ENCODE measurements at places on chromosomes 1 and 21.

DNA sequence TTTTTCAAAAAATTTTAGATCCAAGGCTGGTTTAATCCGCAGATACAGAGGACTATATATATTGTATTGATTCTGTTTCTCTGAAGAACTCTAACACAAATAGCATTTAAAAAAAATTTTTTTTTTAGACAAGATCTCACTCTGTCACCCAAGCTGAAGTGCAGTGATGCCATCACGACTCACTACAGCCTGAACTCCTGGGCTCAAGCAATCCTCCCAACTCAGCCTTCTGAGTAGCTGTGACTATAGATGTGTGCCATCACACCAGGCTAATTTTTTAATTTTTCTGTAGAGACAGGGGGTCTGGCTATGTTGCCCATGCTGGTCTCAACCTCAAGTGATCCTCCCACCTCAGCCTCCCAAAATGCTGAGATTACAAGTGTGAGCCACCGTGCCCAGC, 3.0 kb downstream of the ANKRD45 start:
- DNase-seq = no peak

DNA sequence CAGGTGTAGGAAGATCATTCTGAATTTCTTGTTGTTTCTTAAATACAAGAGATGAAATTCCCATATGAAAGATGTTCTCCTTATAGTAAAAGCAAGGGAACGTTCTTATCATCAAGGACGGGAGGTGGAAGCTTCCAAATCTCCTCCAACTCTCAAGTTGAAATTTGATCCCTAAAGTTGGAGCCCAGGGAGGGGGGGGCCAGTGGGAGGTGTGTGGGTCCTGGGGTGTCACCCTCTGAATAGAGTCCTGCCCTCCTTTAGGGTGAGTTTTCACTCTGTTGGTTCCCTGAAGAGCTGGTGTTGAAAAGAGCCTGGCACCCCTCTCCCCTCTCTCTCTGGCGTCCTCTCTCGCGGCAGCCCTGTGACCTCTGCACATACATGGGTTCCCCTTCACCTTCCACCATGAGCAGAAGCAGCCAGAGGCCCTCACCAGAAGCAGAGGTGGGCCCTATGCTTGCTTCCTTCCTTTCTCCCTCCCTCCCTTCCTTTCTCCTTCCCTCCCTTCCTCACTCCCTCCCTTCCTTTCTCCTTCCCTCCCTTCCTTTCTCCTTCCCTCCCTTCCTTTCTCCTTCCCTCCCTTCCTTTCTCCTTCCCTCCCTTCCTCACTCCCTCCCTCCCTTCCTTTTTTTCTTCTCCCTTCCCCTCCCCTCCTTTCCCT, 10.0 kb upstream of the TRIM17 start:
- DNase-seq = no peak

DNA sequence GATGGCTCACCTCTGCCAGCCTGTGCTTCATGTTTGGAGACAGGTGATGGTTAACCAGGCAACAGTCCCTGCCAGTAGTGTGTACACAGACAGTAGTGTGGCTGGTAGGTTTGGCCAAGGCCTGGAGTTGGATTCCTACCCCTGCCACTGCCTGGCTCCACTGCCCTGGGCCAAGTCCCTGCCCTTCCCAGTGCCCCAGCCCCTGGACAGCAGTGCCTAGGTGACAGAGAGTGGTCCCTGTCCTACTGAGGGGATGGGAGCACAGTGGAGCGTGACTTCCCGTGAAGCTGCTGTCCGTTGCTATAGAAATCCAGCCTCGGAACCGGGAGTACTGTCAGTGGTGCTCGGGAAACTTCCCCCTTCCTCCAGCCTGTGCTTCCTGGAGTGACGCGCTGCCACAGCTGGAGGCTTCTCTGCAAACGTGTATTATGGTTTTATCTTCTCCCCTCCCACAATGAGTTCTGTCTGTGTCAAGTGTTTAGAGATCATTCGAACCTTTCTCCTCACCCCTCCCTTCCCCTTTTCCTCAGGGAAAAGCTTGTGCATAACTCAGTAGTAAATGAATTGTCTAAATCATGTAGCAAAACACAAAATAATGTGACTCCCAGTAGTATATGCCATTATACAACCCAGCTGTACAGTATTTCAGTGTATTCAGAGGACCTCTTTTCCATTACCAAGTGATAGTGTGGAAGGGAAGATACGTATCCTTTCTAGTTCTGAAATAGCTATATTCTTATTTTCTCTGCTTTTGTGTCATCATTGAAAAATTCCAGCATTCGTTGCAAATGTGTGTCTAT, 73.4 kb downstream of the GALNT2 start:
- no peak for DNase-seq

DNA sequence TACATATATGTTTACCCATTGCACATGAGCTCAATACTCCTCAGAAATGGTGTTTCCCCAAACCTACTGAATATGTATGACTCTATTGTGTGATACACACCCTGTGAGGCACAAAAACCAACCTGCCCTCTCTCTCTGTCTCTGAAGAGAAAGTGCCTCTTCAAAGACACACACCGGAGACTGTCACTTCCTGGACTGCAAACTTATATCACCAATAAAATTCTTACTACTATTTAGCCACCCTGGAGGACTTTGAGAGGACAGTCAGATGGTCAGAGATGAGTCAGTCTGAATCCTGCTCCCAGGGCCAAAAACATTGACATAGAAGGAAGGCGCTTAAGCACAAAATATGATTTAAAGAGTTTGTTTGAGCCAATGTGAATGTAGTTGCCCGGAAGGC, 110.4 kb downstream of the PPIAL4G start:
- no peak for DNase-seq

GRCh38 chr1:233540816-233541215, 73.1 kb upstream of the KCNK1 start:
- DNase-seq = no peak

DNA sequence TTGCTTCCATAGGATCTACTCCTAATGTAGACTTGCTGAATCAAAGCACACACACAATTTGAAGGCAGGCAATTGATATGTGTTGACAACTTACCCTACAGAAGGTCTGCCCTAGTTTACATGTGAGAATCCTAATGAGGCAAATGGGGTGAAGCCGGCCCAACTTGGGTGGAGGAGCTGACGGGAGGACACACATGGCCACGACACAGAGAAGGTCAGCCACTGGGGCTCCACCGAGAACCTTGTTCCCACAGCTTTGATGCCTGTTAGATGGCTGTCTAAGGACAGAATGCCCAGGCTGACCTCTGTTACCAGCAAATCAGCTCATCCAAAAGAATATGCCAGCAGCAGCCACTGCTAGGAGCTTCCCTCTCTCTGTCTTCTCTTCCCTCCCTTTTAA, 1.5 kb upstream of the PLA2G2D start:
- DNase-seq = no peak

GRCh38 chr1:156134716-156135435, 18.5 kb upstream of the SEMA4A start:
- DNase-seq = no peak

DNA sequence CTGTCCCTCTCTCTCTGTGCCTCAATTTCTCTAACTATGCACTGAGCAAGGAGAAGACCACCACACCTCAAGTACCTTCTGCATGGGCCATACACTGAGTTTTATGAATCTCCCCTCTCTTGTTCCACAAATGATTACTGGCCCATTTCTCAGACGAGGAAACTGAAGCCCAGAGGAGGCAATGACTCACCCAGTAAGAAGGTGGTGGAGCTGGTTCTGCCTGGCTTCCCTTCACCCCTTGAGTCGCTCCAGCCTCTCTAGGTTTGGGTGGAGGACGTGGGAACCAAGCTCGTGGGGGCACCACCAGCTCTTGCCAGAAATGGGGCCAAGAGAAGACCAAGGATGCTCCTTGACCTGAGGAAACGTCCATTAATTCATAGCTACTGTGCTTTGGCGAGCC, 21.3 kb upstream of the RUNX3 start:
- DNase-seq = no peak

DNA sequence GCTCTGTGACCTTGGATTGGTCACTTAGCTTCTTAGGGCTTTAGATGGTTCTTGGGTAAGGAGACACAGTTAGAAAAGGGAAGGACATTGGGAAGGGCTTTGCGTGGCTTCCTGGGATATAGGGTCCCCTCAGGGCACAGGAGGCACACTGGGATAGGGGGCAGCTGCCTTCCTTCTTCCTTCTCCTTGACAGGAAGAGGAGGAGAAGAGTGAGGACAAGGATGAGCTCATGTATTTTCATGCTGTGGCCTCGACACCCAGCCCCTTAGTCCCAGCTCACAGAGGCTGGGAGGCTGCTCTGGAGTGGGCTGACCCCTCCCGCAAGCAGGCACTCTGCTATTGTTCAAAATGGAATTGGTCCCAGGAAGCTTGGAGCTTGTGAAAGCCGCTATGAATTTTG, 45.7 kb upstream of the POU3F1 start:
- no peak for DNase-seq

GRCh38 chr1:30465096-30465495, 258.3 kb downstream of the MATN1 start:
- DNase-seq = no peak

DNA sequence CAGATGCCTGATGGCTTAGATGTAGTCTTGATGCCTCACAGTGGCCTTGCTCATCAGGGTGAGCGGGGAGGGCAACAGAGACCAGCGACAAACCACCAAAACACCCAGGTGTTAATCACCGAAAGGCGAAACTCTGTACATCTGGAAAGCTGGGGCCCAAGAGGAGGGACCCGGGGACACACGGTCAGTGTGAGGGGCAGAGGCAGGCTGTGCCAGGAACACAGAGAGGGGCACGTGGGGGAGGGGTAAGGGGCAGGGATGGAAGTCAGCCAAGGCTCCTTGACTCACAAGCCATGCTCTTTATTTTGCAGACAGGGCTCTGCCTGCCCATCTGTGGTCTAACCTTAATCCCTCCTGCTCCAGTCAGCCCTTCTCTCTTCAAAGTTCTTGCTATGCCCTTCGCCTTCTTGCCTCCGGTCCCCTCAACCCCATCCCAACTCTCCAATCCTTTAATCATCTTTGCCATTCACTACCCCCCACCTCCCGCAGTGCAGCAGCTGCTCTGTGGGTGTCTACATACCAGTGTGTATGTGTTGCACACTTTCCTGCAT, 4.3 kb downstream of the MEF2D start:
- DNase-seq = no peak

DNA sequence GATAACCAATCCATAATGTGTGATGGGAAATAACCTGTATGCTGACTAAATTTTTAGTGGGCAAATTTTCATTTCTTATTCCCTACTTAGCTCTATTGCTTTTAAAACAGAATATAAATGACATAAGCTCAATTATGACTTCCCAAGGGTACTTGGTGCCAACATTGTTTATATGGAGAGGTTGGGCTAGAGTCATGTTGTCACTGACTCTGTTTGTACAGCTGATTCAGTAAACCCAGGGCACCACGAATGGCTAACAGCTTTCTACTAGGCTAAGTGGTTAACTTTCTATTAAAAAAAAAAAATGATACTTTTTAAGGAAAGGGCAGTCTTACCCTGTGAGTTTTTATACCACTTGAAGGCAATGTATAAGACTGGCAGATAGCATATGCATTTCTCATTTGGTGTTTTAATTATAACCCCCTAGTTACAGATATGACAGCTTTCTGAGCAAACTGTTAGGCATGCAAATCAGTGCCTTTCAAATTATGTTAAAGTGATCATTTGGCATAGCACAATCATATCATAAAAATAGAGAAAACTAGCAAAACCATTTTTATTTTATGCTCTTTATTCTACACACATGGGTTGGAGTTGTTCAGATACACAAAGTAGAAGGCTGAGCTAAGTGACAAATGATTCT, 147.1 kb downstream of the DNM3 start:
- DNase-seq = no peak

DNA sequence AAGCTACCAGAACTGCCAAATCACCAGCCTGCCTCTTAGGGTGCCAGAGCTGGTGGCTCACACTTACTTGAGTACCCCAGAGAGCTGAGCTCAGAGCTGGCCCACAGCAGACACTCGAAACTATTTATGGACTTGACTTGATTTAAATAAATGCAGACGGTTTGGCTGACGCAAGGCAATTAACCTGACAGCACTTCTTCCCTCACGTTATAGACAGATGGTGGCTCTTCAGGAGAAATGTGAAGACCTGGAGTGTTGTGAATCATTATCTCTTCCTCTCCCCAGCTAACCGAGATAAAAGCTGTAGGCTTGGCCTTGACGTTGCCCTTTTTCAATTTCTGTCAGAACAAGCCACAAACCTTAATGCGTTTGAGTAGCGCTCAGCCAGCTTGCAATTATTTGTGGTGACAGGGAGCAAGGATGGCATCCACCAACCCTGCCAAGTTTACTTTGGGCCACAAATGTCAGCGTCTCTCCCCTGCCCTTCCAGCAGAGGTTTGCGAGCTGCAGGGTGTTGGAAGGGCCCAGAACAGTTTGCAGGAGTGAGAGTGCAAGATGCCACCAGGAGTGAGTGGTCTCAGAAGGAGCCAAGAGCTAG, 34.0 kb upstream of the BCAR3 start:
- DNase-seq = no peak

- no peak for DNase-seq
Measured at GRCh38 chr1:91557039-91557690, 56.5 kb downstream of the CDC7 start.

- no peak for DNase-seq
Measured at GRCh38 chr1:25978403-25978802, 19.5 kb downstream of the PAFAH2 start.

DNA sequence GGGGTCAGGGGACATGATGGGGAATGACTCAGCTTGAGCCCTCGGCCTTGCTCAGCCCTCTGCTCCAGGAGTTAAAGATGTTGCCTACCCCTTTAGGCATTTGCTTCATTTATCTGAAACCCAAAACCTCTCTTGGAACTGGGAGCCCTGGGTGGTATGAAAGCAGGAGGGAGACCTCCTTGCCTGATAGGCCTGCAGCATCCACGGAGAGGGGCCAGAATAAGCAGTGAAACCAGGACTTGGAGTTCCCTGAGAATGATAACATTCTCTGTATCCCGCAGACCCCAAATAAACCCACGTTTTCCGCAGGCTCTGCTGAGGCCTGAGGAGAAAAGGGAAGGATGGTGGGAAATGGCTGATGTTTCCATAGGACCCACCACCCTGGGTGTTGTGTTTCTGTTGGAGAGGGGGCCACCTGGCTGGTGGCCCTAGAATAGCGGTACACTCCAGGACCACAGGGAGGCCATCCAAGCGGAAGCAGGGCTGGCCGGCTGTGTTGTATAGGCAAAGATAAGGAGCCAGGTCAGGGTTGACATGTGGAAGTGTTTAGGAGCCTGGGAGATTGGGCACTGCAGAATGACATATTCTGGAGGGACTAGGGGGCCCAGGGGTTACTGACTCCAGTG, 77.4 kb downstream of the FOXD2 start:
- no peak for DNase-seq

GRCh38 chr1:29626726-29627125, 390.4 kb downstream of the PTPRU start:
- DNase-seq = no peak
